ENCODE measurements at places on chromosomes 6 and 20. TPM values are rescaled to one million over a fixed set of nuclear protein-coding genes. Genes with fewer than 3 reads are reported as not detected.

Gene BTN1A1
- not detected for total RNA-seq

Gene WFDC5
- total RNA-seq, result not detected

DNA sequence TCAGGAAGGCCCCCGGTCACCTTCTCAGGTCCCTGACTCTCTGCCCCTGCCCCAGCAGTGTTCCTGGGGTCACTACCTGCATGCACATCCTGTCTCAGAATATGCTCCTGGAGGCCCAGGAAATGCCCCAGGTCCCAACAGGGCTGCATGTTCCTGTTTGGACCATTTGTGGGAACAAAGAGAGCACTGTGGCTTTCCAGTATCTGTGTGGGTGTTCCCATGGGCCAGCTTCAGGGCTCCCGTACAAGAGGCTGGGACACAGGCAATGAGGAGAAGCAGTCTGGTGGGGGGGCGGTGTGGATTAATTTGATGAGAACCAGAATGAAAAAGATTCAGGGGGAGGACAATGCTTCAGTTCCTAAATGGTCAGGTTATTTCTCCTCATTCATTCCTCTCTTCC, 61.5 kb upstream of the GGTLC1 start:
- DNase-seq, result no peak

GRCh38 chr6:144582939-144583613, 297.9 kb downstream of the UTRN start:
- peak; percentile 59 for DNase-seq

GRCh38 chr20:59042151-59042795, at the start of gene PRELID3B:
Gene PRELID3B (minus strand): TSS chr20:59042786. CDS start chr20:59042730, 56 bp downstream.
- peak; percentile 67 for DNase-seq

DNA sequence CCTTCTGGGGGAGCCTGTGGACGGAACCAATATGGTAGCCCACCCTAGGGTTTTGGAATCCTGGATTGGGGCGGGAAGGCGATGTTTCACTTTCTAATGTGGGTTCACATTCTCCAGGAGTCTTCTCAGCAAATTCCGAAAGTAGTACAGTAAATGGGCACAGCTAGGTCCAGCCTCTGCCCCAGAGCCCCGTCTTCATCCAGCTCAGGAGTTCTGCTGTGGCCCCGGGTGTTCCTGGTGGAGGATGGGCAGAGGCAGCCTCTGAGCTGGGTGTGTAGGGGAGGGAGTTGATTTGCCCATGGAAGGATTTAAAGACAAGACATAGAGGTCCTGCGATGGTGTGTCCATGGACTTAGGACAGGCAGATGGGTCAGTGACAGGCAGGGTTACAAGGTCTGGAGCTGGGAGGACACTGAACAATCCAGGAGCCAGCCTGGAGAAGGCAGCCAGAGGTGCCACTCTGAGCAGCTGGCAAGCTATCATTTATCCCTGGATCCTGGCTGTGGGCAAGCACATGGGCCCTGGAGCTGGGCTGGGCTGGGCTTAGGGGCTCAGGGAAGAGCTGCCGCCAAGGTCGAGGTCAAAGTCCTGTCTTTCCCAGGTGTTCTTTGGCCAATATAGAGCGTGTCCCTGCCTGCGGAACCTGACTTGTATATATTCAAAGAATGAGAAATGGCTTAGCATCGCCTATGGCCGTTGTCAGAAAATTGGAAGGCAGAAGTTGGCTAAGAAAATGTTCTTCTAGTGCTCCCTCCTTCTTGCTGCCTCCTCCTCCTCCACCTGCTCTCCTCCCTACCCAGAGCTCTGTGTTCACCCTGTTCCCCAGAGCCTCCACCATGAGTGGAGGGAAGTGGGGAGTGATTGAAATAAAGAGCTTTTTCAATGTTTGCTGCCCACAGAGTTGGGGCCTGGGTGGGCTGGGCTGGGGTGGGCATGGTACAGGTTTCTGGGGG, 6.7 kb downstream of the CLPSL1 start:
- no peak for DNase-seq

DNA sequence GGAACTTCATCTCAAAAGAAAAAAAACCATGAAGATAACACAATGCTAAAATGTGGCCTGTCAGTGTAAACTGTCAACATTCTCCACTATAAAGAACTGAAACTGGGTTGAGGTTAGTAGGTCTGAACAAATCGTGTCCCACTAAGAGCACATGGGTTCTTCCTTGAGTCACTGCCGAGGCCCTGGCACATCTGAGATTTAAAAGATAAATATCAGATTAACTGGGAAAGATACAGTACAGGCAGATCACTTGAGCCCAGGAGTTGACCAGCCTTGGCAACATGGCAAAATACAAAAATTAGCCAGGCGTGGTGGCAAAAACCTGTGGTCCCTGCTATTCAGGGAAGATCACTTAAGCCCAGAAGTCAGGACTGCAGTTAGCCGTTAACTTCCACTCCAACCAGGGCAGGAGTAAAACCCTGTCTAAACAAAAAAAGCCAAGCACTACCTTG, 5.6 kb downstream of the EEF1A1 start:
- peak; percentile 46 for DNase-seq

DNA sequence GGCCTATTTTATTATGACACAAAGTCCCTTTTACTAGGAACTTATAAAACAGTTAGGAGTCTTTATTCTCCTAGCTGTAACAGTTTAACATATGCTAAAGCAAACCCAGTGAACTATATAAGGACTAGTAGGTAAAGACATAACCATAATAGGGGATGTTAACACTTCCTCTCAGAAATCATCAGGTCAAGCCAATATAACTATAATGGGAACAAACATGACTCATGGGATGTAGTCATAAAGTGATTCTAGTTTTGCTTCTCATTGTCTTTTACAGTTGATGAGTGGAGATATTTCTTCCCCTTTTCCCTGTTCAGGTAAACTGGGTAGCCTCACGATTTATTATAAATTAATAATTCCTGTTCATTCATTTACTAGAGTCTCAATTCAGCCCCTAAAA, 9.7 kb downstream of the PTCHD4 start:
- peak; percentile 48 for DNase-seq

DNA sequence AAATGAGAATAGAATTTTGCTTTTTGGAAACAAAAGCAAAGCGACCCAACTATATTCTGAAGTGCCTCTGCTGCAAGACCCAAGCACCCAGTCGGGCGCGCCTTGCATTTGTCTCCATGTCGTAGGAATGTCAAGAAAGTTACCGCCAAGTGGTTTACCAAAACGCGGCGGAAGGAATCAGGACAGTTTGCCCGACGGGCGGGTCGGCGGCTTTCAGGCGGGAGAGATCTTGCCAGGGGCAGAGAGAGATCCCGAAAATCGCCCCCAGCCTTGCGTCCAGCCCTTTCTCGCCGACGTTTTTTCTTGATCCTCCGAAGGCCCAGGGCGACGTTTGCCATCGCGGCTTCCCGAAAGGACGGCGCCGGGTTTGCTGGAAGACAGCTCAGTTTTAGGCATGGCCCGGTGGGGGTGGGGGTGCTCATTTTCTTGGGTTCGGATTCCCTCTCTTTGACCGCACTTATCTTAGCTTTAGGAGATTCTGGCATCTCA, 4.0 kb upstream of the LIN28B start:
- no peak for DNase-seq
